ENCODE measurements at places on chromosomes 5 and 9.

GRCh38 chr5:5497152-5497788 lies 74.8 kb downstream of the ICE1 start:
- no peak for DNase-seq

DNA sequence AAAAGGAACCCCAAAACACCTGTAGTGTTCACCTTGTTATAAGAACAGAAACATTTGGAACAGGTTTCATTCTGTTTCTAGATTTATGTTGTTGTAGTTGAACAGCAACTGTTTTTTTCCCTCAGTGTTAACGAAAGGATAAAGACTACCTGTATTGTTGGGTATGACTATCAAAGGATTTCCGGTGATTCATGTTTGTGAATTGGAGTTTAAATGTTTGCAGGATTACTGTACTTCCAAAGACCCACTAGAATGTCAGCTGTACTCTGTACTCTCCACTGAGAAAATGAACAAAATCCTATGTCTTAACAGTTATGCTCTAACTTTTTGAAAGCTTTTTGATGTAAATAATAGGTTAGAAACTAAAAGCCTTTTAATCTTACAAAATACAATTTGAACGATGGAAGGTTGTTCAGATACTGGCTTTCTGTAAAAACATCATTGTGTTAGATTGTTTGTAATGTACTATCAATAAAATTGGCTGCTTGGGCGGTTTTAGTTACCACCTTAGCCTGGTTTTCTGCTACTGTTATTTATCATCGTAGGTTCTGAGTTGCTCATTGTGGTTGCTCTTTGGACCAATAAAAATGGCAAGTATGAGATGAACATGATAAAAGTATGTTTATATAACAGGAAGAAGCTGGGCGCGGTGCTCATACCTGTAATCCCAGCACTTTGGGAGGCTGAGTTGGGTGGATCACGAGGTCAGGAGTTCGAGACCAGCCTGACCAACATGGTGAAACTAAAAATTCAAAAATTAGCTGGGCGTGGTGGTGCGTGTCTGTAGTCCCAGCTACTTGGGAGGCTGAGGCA lies 44.1 kb downstream of the DCP2 start:
- no peak for DNase-seq

GRCh38 chr5:128613766-128614165 lies 75.7 kb upstream of the FBN2 start:
- DNase-seq: no peak

DNA sequence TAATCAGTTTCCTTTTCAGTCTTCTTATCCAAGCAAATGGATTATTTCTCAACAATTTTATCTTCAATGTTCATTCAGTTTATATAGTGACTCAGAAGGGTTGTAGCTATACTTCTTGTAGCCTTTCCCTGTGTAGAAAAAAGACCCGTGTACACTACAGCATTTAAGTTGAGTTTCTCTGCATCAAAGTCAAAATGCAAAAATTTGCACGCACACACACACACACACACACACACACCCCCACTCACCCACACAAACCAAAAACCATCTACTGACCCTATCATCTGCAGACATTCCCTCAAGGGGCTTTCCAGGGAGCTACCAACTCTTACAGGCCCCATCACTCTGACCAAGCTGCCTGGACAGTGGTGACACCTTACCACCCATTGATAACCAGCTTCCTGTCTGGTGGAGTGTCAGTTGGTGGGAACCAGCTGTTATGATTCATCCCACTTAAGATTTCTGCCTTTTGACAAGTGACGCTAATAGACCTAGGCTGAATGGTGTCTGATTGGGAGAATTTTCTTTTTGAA lies 12.2 kb upstream of the ELL2 start:
- DNase-seq: no peak

- DNase-seq: peak; percentile 60
Observed at GRCh38 chr9:35757226-35757891, 3.3 kb upstream of the MSMP start.

- no peak for DNase-seq
Observed at GRCh38 chr9:124699575-124699974, 71.5 kb downstream of the NR6A1 start.

GRCh38 chr5:132653716-132654115 lies 4.3 kb upstream of the IL13 start:
- no peak for DNase-seq

DNA sequence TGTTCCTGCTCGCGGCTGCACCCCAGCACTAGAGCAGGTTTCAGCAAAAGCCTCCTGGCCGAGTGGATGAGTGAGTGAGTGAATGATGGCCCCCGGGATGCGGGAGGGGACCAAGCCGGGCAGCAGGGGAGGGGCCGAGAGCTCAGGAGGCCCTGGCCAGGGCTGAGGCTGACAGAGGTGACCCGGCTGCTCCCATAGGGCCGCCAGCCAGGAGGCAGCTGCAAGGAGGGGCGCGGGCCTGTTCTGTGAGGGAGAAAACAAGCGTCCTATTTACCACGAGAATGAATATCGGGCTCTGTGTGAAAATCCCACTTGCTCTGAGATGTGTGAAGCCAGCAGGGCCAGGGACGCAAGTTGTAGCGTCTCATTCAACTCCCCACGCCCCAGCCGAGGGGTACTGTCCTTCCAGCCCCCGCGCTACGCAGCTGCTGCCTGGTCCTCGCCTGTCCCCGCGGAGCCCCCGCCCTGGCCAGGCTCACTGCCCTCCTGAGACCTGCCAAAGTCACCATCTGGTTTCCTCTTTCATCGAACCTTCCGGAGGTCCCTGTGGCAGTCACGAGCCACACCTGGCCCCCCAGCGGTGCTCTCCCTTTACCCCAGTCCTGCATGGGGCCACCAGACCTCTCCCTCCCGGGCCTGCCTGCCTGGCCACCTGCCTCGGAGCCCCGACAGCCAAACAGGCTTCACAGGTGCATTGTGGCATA lies 38.8 kb downstream of the RASGEF1C start:
- DNase-seq: no peak

DNA sequence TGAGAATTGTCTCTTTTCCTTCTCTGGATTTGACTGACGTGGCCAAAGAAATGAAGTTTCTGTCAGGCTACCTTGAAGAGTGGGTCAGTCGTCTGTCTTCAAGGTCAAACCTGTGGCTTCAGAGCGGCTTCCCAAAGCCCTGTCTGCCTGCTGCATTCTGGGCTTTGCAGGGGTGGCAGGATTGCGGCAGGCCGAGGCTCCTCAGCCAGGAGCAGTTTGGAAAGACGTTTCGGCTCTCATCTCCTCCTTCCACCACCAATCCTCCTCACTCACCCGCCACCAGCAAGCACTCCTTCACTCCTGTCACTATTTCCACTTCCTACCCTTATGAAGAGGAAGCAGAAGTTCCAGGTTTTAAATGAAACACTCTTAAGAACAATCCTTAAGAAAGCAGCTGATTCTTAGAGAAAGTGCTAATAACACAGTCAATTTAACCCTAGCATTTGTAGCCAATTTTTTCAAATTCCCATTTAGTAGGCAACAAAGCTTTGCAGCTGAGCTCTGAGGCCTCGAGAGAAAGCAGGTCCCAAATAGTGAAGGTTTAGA lies 351.7 kb downstream of the ZNF608 start:
- DNase-seq: no peak

- DNase-seq: no peak
Observed at GRCh38 chr9:93084471-93084881, 11.5 kb upstream of the CARD19 start.

DNA sequence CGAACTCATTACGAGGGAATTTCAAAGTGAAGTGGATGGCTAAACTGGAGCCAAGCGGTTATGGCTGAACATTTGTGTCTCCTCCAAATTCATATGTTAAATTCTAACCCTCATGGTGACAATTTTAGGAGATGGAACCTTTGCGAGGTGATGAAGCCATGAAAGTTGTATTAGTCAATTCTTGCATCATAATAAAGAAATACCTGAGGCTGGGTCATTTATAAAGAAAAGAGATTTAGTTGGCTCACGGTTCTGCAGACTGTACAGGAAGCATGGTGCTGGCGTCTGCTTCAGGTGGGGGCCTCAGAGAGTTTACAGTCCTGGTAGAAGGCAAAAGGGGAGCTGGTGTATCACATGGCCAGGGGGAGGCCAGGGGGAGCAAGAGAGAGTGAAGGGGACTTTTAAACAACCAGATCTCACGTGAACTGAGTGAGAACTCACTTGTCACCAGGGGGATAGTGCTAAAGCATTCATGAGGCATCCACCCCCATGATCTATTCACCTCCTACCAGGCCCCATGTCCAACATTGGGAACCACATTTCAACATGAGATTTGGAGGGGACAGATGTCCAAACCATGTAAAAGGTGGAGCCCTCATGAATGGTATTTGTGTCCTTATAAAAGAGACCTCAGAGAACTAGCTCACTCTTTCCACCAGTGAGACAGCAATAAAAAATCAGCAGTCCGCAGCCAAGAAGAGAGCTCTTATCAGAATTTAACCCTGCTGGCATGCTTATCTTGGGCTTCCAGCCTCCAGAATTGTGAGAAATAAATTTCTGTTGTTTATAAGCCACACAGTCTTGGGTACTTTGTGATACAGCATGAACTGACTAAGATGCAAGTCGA lies 143.4 kb downstream of the MTRR start:
- DNase-seq: no peak

DNA sequence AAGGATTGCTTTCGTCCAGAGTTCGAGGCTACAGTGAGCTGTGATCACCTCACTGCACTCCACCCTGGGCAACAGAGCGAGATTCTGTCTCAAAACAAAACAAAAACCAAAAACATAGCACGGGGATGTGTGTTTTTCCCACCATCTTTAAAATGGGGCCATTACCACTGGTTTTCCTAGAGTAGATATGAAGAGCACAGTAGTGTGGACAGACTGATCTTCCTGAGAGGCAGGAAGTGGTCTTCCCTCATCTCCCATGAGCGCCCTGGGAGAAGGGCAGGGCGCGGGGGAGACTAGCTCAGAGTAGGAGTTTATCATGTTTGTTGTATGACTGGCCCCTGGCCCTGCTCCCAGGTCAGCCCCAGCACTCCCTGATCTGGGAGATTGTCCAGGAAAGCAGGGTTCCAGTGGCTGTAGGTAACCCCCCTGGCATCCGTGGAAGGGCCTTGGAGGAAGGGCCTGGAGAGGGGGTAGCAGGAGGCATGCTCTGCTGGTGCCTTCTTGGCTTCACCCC lies 2.3 kb downstream of the SUSD3 start:
- no peak for DNase-seq

- no peak for DNase-seq
Observed at GRCh38 chr5:159660401-159660800, 255.9 kb upstream of the ADRA1B start.

DNA sequence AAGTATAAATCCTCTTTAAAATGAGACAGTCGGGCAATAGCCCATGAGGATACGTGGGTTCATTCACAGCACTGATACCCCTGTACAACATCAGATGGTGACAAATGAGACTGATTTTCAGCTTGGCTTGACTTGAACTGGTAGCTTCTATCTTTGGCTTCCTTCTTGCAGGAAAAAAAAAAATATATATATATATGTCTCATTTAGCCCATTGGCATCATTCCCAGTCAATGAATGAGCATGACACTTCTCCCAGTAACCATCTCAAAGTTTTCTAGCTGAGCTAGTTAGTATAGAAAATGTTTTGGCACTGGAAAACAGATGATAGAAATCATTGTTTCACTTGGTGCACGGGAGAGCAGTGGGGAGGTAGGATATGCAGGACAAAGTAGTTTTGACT lies 222.5 kb upstream of the TAS2R1 start:
- no peak for DNase-seq

DNA sequence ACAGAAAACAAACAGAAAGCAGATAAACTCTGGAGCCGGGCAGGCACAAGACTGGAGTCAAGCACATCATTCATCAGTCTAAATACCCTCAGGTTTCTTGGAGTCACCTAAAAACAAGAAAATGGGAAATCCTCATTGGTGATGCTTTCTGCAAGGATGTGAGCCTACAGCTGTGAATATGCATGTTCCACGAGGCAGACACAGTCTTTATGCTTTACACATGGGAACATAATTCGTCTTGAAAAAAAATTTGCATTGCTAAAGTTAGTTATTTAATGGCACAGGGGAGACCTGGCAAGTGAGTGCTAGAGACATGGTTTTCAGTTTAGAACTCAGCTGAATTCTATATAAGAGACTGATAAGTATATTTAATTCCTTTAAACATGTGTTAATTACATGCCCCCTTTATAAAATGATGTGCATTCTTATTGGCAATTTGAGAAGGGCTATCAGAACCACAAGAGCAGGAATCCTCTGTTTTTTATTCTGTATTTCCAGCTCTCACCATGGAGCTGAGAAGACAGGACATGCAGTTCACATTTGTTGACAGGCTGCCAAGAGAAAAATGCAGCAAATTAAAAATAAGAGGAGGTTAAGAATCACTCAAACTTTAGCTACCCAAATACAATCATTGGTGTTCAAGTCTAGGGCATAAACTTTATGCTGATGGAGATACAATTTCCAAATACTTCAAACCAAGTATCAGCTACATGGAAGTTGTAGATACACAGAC lies 438.0 kb upstream of the MPDZ start:
- peak; percentile 18 for DNase-seq

DNA sequence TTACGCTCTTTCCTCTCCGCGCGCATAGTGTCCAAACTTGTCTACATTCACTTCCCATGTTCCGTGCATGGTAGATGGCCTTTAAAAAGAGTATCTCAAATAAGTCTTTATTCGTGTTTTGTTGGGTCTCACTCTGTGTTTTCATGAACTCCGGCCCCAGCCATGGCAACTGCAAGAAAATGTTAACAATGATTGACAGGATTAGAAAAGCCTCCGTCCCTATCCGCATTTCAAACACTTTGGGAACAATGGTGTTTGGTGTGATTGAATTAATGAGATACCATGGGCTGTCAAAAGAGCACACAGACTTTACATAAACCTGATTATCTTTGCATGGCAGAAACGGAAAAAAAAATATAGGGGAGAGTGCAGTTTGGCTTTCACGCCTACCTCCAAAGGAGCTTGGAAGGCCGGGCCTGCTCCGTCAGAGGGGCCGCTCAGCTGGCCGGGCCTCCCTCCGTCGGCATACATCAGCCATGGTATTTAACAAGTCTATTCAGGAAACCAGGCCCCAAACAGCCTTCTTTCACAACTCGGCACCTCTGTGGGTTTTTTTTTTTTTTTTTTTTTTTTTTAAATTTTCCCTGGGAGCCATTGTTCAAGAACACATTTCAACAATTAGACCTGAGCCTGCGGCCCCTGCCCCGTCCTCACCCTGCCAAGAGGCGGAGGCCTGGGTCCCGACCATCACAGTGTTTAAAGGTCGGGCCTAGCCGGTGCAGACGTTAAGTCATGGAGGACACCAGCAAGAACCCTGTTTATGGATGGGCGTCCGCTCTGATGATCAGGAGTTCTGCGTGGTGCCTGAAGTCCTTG lies 323.8 kb upstream of the IRX4 start:
- no peak for DNase-seq

Measured in DMS79 (cell line).